ENCODE measurements at places on chromosomes 4 and X.

DNA sequence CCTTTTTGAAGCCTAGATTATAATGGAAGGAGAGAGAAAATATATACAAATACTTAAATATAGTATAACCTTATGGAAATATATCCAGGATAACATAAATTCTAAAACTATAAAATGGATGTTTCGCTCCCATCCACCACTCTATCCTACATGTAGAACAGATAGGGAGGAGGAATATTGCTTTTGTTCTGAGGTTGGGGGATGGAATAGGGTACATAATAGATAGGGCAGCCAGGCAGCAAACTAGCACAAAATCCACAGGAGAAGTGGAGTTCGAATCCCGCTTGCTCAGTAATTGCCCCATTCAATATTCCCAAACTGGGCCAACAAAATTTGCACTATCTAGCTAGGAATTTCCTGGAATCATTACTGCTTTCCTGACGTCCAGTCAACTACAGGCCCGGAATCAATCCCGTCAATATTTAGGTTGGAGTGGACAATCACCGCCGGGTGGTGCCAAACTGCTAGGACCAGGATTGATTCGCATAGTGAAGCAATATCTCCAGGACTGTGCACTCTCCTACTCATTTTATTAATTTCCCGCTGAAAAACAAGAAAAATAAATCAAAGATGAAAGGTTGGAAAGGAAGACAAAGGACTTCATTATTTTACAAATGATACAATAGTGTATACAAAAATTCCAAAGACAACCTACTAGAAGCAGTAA lies 40.4 kb upstream of the PAPSS1 start:
- DNase-seq = no peak

DNA sequence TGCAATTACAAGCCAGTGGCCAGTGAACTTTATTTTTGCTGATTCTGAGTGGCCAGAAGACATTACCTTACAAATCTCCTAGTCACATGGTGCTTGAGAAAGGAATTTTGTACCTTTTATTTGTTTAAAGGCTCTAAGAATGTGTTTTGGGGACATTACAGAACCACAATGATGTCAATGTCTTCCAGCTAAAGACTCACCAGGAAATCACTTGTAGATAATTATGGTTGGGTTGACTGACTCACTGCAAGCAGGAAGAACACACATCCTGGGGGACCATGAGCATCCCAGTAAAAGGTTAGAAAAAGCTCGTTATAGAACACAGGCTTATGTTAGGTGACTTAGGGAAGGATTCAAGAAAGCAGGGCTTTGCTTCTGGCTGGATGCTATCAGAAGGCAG lies 119.4 kb upstream of the FAM9B start:
- DNase-seq = no peak

GRCh38 chr4:53902786-53903185 lies 161.6 kb downstream of the CHIC2 start:
- DNase-seq = no peak

DNA sequence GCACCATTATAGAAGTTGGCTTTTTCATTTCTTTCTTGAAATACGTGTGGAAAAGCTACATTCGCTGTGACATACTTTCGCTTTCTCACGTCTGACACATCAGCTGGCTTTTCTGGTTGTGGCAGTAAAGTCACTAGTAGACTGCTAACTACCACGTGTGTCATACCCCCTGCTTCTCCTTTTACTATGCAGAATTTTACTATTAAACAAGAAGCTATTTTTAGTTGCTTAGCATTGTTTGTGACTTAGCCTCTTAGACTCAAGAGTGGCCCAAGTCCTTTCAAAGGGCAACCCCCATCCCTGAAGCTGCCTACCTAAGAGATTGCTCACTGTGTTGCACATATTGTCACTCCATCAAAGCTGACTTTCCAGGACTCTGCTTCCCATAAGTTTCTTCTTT lies 2.1 kb upstream of the IL2 start:
- DNase-seq = no peak

GRCh38 chrX:144616317-144616716 lies 631.0 kb upstream of the SPANXN1 start:
- DNase-seq = no peak

DNA sequence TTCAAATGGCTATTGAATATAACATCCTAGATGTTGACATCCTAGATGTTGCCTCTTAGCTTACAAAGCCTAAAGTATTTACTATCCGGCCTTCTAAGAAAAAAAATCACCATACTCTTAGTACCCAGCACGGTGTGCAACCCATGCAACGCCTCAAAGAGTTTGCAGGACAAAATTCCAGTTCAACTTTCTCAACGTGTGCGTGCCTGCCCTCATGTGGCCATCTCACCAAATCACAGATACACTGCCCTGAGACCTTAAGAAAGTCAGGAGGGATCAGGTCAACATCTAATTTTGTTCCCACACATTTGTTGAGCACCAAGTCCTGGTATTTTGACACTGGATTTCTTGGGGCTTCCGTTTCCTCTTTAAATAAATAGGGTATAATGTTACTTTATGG lies 68.3 kb downstream of the CRMP1 start:
- no peak for DNase-seq

- no peak for DNase-seq
Measured at GRCh38 chrX:67558267-67558666, 14.4 kb downstream of the AR start.

DNA sequence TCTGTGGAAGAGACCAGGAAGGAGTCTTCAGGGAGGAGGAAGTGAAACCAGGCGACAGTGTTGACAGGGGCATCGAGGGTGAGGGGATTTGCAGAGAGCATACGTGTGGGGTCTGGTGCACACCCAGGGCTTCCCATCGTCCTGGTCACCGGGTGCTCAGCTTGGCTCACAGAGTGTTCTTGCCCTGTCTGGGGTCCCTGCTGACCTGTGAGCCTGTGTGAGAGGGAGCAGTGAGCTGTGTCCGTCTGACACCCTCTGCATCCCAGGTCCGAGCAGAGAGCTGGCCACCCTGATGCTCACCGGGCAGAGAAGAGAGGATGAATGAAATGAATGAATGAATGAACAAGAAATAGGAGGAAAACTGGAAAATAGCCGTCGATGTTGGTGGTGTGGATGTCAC lies 46.5 kb downstream of the CPZ start:
- no peak for DNase-seq
